NCI-H774 (cell line): ENCODE measurements at places on chromosomes 2 and 18.

DNA sequence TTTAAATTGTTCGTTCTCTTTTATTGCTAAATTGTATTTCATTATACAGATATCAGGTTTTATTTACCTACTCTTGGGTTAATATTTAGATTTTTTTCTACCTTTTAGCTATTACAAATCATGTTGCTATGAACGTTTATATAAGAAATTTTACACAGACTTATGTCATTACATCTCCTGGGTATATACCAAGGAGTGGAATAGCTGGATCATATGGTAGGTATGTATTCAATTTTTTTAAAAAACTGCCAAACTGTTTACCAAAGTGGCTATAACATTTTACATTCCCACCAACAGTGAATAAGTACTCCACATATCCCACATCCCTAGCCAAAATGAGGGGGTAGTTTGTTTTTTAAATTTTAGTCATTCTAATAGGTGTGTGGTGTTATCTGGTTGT is 32.3 kb upstream of the BAZ2B start:
- DNase-seq: no peak

DNA sequence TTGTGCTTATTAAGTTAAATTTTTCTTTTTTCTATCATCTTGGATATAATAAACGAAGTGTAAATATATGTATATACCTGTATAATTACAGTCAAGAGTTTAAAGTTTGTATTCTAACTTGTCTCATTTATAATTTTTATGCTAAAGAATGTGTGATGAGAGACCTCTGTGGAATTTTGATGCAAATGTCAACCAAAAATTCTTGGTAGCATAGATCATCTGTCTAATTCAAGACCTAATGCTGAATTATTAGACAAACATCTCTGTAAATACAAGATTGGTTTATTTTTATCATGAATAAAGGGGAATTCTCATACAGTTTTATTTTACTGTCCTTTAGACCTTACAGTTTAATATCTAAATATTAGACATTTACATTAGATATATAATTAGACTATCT is 149.2 kb upstream of the VWC2L start:
- DNase-seq: no peak

DNA sequence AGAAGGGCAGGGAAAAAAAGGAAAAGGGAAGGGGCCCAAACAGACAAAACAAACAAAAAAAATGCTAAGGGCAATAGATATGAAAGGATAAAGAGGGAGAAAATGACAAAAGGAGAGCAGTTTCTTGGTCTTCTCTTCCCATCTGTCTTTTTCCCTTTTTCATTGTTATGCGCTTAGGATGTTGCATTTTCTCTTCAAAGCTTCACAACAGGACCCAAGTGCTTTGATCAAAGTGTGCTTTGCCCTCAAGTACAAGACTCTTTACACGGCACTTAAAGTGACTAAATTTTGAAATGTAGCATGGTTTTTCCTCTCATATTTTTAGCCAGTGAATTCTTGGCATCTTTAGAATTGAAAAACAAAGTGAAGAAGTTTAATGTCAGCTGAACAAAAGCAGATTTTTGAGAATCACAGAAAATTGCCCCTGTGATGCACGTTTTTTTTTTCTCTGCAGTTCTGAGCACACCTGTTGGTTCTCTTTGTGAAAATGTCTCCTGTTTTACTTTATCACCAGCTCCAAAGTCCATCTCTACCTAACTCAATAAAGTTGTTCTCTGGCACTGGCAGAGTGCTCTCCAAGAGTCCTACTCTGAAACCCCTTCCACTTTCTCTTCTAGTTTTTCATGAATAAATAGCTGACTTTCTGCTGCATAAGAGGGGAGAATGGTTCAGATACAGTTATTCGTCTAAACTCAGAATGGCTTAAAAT is 126.6 kb downstream of the KCNH7 start:
- no peak for DNase-seq

DNA sequence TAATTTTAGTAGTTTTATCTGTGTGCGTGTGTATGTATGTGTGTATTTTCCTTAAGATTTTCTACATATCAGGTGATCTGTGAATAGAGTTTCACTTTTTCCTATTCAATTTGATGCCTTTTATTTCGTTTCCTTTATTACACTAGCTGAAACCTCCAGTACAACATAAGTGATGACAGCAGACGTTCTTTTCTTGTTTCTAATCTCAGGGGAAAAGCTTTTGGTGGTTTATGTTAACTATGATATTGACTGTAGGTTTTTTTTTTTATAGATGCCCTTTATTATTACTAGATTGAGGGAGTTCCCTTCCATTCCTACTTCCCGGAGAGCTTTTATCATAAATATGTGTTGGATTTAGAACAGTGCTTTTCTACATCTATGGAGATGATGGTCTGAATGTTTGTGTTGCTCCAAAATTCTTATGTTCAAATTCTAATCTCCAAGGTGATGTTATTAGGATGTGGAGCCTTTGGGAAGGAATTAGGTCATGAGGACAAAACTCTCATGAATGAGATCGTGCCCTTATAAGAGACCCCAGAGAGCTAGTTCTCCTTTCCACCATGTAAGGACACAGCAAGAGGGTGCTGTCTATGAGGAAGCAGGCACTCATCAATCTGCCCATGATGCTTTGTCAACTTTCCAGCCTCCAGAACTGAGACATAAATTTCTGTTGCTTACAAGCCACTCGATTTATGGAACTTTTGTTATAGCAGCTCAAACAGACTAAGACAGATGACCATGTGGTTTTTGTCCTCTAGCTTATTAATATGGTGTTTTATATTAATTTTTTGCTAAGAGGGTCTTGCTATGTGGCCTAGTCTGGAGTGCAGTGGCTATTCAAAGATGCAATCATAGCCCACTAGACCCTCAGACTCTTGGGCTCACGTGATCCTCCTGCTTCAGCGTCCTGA is 5.9 kb upstream of the RHBDD1 start:
- DNase-seq: no peak

DNA sequence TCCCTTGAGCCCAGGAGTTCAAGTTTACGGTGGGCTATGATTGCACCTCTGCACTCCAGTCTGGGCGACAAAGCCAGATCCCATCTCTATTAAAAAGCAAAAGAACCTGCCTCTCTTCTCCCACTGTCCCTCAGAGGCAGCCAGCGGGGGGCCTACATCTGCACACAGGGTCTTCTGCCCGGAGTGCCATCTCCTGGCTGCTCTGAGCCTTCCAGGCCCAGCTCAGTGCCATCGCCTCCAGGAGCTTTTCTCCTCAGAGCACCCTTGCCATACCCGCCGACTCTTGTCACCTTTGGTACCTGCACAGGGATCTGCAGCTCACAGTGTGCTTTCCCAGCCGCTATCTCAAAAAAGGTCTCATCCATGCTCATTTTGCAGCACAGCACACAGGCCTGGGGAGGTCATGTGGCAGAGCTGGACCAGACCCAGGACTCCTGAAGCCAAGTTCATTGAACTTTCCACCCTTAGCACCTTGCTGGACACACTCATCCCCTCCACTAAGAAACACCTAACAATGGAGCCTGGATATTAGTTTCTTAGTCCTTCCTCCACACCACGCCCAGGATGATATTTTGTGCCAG is 186.3 kb downstream of the HAUS1 start:
- DNase-seq: no peak

DNA sequence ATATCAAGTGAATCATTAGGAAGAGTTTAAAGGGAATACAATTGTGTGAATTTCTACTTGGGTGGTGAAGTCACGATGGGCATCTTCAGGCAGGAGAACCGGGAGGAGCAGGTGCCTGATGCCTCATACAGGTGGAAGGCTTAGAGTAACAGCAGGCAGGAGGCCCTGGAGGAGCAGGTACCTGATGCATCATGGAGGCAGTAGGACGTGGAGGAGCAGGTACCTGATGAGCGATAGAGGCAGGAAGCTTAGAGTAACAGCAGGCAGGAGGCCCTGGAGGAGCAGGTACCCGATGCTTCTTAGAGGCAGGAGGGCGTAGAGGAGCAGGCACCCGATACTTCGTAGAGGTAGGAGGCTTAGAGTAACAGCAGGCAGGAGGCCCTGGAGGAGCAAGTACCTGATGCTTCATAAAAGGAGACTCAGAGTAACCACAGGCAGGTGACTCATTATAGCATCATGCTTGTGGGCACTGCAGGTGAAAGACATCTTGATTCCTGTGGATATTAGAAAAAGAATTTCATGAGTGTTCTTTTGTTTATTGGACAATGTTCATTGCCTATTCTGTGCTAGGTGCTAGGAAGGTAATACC is 133.9 kb downstream of the ATP9B start:
- DNase-seq: no peak

DNA sequence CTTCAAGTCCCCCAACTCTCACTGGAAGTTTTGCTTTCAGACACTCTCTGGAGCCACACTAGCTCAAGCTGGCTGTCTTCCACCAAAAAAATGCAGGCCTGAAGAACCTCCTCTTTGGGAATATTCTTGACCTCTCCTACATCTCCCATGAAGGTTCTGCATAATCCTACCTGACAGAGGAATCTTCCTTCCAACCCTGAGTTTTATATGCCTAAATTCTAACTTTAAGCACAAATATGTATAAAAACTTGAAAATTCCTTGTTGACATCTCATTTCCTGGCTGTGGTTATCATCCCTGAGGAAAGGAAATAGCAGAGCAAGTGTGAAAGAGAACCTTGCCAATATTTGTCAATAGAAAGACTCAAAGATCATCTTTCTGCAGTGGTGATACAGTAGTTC is 249.0 kb downstream of the LPIN1 start:
- DNase-seq: no peak

DNA sequence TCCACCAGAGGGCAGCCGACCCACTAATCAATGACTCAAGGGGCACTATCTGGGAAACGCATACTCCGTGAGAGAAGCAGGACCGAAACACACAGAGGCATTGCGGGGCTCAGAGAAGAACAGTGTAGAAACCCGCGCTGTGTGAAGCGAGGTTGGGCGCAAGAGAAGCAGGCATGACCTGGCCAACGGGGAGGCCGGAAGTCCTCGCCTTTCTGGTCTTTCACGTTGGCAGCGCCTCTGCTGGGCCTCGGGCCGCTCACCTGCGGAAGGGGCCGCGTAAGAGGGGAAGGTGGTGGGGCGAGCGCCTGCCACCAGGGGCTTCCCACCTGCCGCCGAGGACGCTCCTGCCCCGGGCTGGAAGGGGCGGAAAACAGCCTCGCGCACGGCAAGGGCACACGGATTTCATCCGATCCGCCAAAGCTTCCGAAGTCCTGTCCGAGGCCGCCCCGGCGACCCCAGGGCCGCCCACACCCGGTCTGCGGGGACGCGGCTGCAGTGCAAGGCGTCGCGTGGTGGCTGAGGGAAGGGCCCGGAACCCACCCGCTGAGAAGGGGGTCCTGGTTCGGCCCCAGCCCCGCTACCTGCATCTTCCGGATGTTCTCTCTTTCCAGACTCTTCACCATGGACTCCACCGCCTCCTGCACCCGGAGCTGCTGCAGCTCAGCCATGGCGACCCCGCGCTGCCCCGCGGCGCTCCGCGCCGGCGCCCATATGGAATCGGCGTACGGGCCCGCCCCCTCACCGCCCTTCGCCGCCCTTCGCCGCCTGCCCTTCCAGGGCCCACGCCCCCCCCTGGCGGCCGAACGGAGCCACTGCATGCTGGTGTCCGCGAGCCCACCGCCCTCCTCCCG is at the start of gene FAM136A:
Gene FAM136A, minus strand, starts transcription at position 724 of the 851 bp plus-strand sequence. Its CDS starts 56 bp downstream, at position 668.
- peak; percentile 82 for DNase-seq

DNA sequence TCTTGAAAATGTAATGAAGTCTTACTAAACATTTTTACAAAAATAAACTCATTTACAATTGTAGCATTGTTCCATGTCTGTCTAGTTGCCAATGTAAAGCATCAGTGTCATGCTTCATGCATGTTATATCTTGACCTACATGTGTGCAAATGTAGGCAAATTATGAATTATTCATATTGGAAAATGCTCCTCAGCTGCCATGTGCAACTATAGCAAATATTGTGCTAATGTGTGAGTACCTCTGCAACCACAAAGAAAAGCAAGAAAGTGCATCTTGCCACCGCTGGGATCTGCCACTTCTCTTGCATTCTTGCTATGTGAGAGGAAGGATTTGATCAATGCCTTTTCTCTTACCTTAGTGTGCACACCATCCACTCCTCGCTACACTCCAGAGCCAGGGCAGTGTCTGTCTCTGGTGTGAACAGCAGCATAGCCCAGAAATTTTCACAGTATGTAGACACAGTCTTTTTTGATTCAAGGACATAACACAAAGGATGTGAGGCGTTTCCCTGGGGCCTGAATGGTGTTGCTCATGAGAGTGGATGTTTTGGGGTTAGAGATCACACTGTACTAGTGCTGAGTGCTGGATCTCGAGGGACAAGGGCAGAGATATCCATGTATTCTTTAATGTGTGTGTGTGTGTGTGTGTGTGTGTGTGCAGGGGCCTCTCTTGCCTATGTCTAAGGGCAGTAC is 47.6 kb upstream of the HAAO start:
- no peak for DNase-seq

DNA sequence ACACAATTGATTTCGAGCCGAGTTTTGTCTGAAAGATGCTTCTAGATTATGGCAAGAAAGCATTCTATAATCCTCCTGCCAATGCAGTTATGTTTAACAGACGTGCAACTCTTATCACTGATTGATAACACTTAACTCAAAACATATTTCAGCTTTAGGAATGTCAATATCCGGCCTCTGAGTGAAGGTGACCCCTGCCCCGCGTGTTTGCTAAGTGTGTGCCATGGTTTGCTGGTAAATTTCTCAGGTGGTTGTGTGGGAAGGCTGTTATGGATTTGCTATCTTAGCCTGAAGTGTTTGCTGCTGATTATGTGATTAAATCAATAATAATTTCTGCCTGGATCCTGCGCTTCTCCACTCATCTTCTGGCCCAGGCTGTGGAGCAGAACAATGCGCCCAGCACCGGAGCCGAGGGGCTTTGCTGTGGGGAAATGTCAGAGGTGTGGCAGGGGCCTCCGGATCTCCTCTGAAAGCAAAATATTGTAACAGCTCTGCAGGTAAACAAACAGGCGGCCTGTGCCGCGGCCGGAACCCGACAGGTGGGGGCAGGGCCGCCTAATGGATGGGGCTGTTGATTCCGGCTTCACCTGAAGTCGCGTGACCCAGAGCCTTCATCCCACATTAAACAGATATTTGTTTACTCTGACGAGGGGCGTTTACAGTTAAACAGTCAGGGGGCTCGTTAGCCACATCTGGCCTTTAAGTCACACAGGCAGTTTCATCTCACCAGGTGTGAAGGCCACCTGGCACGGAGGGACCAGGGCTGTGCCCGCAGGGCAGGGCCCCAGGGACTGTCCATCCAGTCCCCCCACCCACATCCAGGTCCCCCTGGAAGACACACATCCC is 210.7 kb upstream of the SALL3 start:
- DNase-seq: no peak

DNA sequence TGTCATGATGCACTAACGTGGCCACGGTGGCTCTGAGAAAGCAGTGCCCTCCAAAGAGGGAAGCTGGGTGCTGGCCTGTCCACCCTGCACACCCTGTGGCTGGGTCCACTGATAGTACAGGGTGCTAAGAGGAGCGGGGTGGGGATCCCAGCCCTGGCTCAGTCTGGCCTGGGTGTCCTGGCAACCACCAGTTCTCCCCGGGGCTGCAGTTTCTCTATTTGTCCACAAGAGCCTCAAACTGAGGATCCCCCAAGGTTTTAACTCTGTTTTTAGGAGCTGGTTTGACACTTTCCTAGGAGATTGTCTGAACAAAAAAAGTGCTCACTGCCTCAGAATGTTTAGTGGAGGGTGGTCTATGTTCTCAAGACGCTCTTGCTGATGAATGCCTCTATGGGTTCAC is 29.0 kb downstream of the EDAR start:
- no peak for DNase-seq

GRCh38 chr2:209476367-209477208 is 52.7 kb downstream of the MAP2 start:
- DNase-seq: peak; percentile 35

GRCh38 chr2:38600921-38601455 is 1.7 kb downstream of the HNRNPLL start:
- no peak for DNase-seq

- DNase-seq: no peak
Measured at GRCh38 chr18:60292186-60292585, 80.4 kb downstream of the MC4R start.
